ENCODE measurements at places on chromosomes 5 and 9.
A peak's percentile ranks its signal among the peaks of the same experiment; 100 is the strongest.

DNA sequence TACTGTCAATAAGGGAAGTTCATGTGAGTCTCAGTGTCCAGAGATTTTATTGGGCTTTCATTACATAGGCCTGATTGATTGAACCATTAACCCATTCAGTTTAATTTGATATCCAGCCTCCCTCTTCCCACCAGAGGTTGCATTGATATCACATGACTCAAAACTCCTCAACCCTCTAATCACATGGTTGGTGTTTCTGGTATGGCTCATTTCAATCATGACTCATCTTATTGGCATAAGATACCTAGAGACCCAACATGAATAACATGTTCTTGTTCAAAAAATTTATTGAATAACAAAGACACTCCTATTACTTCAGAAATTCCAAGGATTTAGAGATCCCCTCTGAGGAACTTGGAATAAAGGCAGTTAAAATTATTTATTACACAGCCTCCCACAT lies 982.2 kb downstream of the TLE1 start:
- DNase-seq, result no peak

DNA sequence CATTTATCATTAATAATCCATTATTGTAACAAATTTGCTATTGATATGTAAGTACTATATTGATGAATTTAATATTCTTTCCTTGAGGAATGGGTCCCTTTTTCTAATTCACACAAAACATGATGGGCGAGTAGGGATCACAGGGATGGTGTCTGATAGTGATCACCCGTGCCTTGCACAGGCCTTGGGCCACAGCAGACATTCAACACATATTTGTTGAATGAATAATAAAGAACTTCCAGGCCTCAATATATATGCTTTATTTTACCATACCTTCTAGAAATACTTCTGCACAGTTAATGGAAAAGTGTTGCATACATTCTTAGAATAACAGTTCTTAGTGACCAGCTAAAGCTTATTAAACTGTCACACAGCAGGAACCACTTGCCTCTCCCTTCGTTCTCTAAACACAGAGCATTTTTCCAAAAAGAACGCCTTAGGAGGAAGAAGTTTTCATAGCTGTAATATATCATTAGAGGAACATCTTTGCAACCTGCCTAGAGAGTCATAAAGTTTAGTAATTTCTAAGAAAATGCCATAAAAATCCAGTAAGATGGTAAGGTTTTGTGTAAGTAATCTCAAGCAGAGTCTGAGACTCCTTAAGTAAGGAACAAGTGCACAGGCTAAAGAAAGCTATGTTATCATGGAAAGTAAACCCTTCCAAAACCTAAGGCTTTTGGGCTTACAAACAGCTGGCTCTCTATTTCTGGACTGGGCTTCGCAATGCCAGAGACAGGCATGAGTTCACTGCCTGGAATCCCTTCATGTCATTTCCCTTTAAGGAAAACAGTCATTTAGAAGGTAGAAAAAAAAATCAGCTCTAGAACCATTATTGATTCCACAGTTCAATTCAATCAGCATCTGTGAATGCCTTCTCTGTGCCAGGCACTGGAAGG lies 17.7 kb downstream of the TTLL11 start:
- DNase-seq, result no peak

DNA sequence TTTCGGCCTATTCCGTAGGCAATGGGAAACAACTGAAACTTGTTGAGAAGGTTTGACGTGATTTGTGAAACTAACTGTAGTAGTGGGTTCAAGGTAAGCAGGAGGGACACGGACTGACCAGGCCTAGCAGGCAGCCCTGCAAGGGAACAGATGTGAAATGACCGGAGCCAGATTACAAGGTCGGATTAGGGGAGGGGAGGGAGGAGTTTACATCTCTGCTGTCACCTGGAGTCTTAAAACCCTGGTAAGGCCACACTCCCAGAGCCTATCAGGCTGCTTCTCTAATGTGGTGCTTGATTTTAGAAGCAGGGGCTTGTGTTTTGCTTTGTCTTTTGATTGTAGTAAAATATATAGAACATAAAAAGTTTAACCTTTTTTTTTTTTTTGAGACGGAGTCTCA lies 3.5 kb upstream of the SPTAN1 start:
- no peak for DNase-seq

DNA sequence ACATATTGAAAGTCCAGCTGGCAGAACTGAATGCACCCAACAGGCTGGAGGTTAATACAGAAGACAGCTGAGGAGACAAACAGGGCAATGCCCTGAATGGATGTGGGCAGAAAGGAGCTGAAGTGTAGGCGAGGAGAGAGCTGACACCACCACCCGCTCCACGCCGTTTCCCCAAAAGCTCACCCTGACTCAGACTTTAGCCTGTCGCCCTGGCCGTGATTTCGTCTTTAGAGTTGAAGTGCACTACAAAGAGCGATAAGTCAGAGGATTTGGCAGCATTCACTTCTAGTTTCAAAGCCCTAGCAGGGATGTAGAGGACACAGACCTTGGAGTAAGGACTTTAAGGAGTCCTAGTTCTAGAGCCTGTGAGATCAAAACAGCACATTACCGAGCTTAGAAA lies 2.2 kb upstream of the ERAP1 start:
- peak; percentile 40 for DNase-seq

DNA sequence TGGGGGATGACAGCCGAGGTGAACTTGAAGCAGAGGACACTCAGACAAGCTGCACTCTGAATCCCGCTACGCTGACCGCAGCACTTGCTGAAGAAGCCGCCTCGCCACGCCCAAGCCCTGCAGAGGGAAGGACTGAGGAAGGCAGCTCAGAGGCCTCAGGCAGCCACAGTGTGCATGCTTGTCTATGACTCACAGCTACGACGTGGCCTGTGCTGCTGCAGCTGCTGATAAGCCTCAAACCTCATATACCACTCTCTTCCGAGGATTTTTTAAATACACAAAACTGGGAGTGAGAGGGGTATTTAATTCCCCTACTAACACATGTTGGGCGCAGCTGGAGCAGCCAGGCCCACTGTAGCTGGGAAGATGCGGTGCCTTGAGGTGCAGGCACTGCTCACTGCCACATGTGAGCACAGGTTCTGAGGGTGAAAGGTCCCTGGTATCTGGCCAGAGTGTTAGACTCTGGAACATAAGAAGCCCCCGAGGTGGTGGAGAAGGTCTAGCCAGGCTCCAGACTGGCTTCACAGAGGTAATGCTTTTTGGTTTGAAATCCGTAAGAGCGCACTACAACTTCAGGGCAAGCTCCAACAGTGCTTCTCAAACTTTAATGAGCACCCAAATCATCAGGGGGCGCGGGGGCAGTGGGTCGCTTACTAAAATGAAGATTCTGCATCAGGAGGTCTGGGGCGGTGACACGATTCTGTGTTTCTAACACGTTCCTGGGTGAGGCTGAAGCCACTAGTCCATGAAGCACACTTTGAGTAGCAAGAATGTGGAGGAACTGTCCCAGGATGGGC lies 196.8 kb downstream of the AUH start:
- peak; percentile 90 for DNase-seq

GRCh38 chr5:2739360-2740050 lies 12.0 kb downstream of the IRX2 start:
- DNase-seq, result no peak

DNA sequence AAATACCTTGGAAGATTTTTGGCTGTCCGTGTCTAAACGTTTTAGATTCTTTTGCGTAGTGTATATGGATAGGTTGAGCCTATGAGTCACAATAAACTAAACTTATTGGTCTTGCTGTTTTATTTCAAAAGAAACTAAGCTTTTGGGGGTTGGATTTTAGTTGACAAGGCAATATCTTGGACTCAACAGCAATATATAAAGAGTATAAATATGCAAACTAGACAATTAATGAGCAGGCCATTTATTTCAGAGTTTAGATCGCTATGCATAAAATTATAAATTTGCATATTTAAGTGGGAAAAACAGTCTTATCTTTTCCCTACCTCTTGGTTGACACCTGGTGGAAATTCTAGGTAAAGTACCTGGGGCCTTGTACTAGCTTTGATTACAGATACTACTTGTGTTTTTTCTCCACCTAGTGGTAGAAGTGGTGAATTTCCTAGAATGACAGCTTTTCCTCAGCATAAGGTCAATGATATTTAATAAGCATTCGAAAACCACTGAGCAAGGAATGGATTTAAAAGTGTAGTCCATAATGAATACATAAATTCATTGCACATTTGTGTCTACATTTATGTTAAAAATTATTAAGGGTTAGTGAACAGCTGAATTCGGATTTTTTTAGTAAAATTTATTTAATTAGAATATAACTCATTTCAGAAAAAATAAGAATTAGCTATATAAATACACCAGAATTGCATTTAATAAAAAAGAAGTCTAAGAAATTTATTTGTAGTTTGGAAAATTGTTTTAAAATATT lies 1.7 kb upstream of the ARRDC3 start:
- peak; percentile 20 for DNase-seq

- no peak for DNase-seq
Measured at GRCh38 chr5:176183321-176184074, 54.7 kb upstream of the SIMC1 start.

DNA sequence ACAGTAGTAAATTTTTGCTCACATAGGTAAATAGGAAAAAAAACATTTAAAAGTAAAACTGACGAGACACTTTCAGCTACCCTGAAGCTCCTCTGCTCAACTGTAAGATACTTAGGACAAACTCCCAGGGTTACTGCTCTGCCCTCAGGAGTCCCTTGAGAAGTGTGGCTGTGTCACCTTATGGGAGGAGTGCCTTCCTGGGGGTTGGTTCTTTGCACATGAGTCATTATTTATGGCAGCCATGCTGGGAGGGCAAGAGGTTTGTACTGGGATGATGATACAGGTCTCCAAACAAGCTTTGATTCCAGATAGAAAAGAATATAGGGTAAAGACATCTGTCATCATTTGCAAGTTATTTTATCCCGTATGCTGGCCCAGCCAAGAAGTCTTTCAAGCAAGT lies 45.9 kb downstream of the TTC1 start:
- no peak for DNase-seq

GRCh38 chr9:20078246-20078645 lies 289.4 kb upstream of the SLC24A2 start:
- no peak for DNase-seq

GRCh38 chr5:135221696-135222095 lies 177.3 kb downstream of the MACROH2A1 start:
- DNase-seq, result no peak

- DNase-seq, result no peak
Measured at GRCh38 chr5:61081741-61082140, 80.5 kb downstream of the SMIM15 start.

DNA sequence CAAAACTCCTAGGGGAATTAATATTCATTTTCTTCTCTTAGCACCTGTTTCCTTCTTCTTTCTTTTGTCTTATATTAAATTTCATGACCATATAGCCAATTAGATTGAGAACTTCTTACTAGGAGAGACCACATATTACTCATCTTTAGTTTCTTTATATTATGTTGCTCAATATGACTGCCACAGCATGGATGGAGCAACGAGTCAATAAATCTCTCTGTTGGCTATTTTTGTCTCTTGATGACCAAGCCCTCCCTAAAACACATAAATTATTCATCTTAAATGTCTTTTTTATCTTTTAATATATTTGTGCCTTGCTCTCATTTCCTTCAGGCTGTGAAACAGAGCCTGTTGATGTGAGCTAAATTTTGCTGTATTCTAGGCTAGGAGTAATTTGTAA lies 123.0 kb downstream of the ADAMTSL1 start:
- no peak for DNase-seq

DNA sequence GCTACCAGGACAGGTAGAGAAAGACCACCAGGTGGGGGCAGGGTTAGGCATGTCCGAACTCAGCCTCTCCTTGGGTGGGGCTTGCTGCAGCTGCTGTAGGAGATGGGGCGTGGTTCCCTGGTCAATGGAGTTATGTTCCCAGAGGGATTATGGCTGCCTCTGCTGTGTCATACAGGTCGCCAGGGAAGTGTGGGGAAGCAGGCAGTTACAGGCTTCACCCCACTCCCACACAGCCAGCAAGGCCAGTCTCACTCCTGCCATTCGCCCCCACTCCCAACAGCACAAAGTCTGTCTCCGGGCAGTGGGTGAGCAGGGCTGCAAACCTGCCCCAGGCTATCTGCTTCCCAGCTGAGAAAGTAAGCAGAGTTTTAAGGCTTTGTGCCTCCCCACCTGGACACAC lies 20.0 kb upstream of the CEP72 start:
- DNase-seq, result no peak

DNA sequence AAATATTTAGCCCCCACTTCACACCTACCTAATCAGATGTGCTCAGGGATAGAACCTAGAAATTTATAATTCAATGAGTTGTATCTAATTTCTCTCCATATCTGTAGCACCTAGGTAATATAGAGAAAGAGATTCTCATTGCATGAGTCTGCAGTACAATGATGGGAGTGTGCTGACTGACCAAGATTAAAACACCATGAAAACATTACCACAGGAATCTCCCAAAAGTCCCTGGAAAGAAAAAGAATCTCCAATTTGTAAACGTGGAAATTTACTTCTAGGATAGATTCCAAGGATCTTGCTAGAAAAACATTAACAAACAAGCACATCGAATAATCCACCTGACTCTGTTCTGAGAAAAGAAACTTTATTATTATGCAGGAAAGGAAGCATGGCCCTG lies 45.0 kb upstream of the DMRTA1 start:
- no peak for DNase-seq

GRCh38 chr5:125914471-125914870 lies 508.7 kb upstream of the GRAMD2B start:
- no peak for DNase-seq

GRCh38 chr9:116027951-116028350 lies 125.6 kb upstream of the PAPPA start:
- DNase-seq, result no peak

- no peak for DNase-seq
Measured at GRCh38 chr5:112823656-112824055, 37.4 kb upstream of the SRP19 start.

DNA sequence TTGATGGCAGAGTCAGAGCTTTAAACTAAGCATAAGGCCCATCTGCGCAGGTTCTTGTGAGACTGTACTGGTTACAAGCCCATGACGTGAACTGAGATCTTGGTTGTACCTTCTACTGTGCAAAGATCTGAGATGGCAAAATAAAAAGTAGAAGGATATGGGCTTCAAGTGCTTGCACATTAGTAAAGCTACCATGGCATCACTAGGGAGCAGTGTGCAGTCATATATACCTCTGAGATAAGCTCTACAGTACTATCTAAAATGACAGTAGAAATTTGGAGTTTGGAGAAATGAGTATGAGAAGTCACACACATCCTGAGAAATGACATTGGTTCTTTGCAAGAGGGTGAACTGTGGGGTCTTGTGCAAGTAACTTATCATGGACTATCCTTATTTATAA lies 408.2 kb upstream of the PRR16 start:
- no peak for DNase-seq

GRCh38 chr9:131361202-131361833 lies 32.6 kb upstream of the PRRC2B start:
- DNase-seq, result no peak

DNA sequence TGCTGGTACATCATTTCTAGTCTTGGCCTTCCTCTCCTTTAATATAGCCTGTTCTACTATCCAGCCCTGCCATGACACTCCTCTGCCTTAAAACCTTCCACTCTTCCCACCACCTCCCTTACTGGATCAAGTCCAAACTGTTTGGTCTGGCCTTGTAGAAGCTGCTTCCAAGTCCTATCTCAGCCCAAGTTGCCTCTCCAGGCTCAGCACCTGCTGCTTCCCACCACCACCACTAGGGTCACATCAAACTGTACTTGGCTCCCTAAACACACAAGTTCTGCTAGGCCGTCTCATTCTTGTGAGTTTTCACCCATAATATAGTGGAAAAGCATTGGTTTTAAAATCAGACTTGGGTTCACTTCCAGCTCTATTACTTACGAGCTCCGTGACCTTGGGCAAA lies 1.4 kb downstream of the NDUFA8 start:
- peak; percentile 10 for DNase-seq

Measured in T-helper 2 cell treated with Interferon-gamma antibody and Interleukin-4, amounts not matched to agents 5 μg/mL and 100 μg/mL, for 36 hours (primary cell).